ENCODE measurements at places on chromosomes 4 and X. TPM values are rescaled to one million over a fixed set of nuclear protein-coding genes. Genes with fewer than 3 reads are reported as not detected.

ART3 gene
- 0.57 TPM for polyA plus RNA-seq

NEUROG2 gene
- not detected for polyA plus RNA-seq

CXCL6 gene
- polyA plus RNA-seq: 0.13 TPM

P2RY8 gene
- polyA plus RNA-seq: 0.95 TPM

KLHL34 gene
- polyA plus RNA-seq: 0.06 TPM

SLIT2 gene
- 52.1 TPM for polyA plus RNA-seq

- DNase-seq: no peak
These were observed 418.9 kb upstream of the RPS6KA3 start for GRCh38 chrX:20685652-20686051.

GRCh38 chrX:10859353-10859752, 239.0 kb upstream of the MID1 start:
- no peak for DNase-seq

GRCh38 chr4:19684084-19684483, 567.6 kb upstream of the SLIT2 start:
- peak; percentile 52 for DNase-seq

DNA sequence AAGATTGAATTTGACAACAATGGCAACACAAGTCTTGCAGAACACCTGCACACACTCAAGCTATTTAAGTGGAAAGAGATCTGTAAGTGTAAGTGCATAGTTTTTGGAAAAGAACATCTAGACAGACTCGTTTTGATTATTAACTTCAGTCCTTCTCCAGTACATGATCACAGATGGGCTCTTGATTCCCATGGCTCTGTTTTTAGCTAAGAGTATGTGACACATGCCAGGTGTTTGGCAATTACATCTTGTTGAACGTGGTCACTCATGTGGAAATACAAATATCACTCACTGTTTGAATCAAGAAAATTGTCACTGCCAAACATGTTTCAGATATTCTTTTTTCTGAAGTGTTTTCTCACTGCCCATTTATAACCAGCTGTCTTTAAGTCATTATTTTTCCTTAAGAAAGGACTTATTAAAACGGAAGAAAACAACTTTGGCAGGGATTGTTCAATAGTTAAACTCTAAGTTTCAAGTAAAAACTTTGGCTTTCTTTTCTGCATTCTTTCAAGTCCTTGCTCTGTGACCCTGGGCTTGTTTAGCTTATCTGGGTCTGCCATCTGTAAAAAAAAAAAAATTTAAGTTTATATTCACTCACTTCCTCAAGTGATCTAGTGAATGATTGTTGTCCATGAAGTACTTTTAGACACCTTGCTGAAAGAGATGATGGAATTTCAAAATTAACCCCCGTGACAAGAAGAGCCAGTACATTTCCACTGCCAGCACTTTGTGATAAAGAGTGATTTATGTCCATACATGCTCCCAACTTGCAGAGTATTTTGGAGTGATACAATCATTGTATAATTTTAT, 125.4 kb downstream of the ATXN3L start:
- DNase-seq: no peak

- DNase-seq: no peak
These were observed 67.0 kb upstream of the BCOR start for GRCh38 chrX:40164751-40165150.

DNA sequence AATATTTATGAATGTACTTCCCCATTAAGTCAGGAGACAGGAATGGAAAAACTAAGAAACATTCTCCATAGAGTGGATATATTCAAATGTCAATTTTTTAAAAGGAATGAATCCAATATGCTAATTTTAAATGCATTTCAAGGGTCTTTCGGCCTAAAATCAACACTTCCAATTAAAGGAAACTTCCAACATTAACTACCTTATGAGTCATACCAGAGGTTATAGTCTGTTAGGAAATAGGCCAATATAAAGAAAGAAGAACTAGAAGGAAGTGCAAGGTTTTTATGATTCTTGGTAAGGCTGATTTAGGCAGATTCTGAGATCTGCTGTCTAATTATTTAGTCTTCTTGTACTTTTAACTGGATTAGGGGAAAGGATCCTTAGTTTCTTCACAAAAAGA, 260.1 kb upstream of the EDNRA start:
- no peak for DNase-seq

DNA sequence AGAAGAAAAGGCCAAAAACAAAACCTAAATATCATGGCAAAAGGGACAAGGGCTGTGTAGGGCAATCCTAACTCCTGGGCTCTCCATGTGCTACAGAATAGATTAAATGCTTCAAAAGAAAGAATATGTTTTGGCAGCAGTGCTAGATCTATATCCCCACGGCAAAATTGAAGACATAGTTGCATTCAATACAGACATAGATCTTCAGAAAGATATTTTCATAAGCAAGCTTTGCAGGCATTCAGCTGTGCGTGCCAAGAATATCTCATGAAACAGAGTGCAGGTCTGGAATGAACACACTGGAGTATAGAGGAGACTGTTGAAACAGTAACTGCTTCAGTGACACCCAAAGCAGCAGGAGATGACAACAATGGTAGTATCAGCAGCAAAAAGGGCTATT, 1476.9 kb downstream of the ARAP2 start:
- DNase-seq: no peak

All from renal cortex interstitium (tissue), 15 donors.